Naive thymus-derived CD4-positive, alpha-beta T cell (primary cell): ENCODE measurements at places on chromosomes 12 and 14. TPM values are rescaled to one million over a fixed set of nuclear protein-coding genes. Genes with fewer than 3 reads are reported as not detected.

GRCh38 chr12:47359310-47360092 is 279.7 kb upstream of the AMIGO2 start:
- H3K27ac ChIP-seq: peak overlapping the region; percentile 80
- no peak overlapping the region for H3K4me3 ChIP-seq
- H3K27me3 ChIP-seq: no peaks in the 10 kb centered on the region
- no peak for DNase-seq
- no peaks in the 10 kb centered on the region for H3K36me3 ChIP-seq
- H3K4me1 ChIP-seq: peaks cover 61% of the 10 kb centered on the region

DNA sequence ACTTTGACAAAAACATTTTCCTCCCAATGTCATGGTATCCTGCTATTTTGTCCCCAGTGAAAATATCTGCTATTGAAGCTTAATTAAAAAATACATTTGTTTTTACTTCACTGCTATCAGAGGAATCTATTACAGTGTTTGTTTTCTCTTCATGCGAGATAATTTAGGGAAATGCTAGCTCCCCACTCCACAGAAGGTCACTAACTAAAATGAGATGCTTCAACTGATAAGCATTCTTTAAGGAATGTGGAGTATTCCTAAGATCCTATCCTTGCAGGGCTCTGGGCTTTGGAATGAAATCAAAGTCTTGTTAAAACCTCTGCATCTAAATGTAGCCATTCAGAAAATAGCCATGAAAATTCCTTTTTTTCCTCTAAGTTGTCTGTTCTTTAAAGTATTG is 39.5 kb downstream of the PAX9 start:
- no peak overlapping the region for H3K4me3 ChIP-seq
- no peaks in the 10 kb centered on the region for H3K36me3 ChIP-seq
- no peak for DNase-seq

- H3K27ac ChIP-seq: no peak overlapping the region
- no peaks in the 10 kb centered on the region for H3K27me3 ChIP-seq
- no peak for DNase-seq
- H3K36me3 ChIP-seq: no peaks in the 10 kb centered on the region
Observed at GRCh38 chr12:90295858-90296257, 587.2 kb upstream of the ATP2B1 start.

GRCh38 chr14:99280852-99281251 is 8.9 kb upstream of the BCL11B start:
- no peaks in the 10 kb centered on the region for H3K36me3 ChIP-seq
- H3K27me3 ChIP-seq: no peaks in the 10 kb centered on the region
- DNase-seq: no peak
- H3K4me3 ChIP-seq: no peak overlapping the region
- H3K4me1 ChIP-seq: peaks cover 15% of the 10 kb centered on the region
- no peak overlapping the region for H3K27ac ChIP-seq

DNA sequence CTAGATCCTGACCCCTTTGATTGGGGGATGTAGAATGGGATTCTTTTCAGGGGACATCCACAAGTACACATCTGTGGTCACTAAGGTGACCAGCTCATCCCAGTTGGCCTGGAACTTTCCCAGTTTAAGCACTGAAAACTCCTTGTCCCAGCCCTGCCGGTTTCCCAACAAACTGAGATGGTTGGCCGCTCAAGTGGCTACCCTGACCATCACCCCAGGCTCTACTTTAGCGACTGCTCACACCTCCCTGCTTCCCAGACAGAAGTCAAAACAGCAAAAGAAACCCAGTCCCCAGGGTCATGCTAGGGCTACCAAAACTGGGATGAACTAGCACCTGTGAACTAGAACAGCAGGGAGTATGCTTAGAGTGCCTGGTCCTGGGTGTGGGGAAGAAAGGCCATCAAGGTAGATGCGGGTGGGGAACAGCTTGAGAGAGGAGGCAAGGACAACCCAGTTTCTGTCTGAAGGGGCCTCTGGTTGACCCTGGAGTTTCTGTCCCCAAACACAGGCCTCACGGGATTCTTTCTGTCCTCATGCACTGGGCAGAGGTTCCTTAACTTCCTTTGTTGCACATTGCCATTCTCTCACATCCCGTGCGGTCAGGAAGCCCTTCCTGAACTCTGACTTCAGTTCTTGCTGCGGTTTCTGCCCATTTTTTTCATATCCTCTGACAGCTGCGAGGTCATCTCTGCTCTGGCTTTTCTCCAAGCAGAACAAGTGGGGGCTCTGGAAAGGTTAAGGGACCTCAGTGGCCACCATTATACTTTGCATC is 1.6 kb downstream of the LTB4R start:
- H3K27me3 ChIP-seq: no peaks in the 10 kb centered on the region
- no peak for DNase-seq
- peak overlapping the region; percentile 76 for H3K27ac ChIP-seq
- peaks cover 63% of the 10 kb centered on the region for H3K4me1 ChIP-seq

DNA sequence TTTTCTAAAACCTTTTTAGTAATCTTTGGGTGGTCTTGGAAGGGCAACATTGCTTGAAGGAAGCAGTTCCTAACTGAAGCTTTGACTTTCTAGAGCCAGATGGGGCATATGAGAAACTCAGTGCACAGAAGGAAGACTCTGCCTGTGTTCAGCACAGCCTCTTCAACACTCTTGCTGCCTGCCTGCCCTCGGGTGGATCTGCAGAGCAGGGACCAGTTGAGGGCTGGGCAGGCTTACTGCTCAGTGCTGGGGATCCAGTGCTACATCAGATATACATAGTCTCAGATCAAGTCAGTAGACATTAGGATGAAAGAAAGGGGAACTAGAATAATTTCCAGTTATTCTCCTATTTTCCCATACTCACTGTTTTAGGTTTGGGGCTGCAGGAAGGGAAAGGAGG is 29.5 kb upstream of the TMX1 start:
- H3K36me3 ChIP-seq: no peaks in the 10 kb centered on the region
- H3K27ac ChIP-seq: no peak overlapping the region
- no peak overlapping the region for H3K4me3 ChIP-seq
- H3K4me1 ChIP-seq: no peaks in the 10 kb centered on the region
- no peaks in the 10 kb centered on the region for H3K27me3 ChIP-seq

GRCh38 chr14:36055681-36056225 is 120.8 kb downstream of the PTCSC3 start:
- DNase-seq: no peak
- H3K36me3 ChIP-seq: no peaks in the 10 kb centered on the region
- H3K27ac ChIP-seq: no peak overlapping the region
- H3K4me3 ChIP-seq: no peak overlapping the region

- H3K27ac ChIP-seq: no peak overlapping the region
- DNase-seq: no peak
- H3K27me3 ChIP-seq: no peaks in the 10 kb centered on the region
Observed at GRCh38 chr14:75645056-75645455, 15.6 kb downstream of the ERG28 start.

DNA sequence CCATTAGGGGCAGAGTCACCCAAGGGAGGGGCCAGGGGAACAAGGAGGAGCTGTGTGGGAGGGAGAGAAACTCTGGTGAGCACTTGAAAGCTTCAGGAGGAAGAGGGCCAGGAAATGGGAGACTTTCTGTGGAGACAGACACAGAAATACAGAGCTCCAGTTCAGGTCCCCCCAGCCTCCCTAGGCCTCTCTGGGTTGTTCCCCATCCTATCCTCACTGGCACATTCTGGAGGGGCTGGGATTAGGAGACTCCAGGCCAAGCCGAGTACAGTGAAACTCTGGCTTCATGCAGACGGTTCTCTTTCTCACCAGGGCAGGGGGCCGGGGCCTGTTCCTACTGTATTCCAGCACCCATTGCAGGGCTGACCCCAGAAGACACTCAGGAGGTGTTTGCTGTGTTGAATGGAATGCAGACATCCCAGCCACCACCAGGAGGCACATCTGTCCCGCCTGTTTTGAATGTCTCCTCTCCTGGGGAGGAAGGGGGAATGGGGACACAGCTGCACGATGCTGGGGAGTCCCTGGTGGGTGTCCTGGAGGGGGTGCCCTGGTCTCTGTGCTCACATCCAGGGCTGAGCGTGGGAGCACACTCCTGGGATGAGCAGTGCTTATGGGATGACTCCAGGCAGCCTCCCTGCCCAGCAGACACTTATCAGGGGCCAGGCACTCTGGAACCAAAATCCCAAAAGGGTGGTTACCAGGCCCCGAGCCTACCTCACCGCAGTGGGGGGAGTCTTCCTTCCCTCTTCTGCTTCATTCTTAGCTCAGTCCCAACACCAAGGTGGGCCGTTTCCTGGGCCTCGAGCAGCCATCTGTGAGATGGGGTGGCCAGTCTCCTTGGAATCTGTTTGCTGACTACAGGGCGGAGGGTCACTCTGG is 5.5 kb upstream of the KRT84 start:
- no peak overlapping the region for H3K27ac ChIP-seq
- no peak overlapping the region for H3K4me3 ChIP-seq
- no peak for DNase-seq
- H3K4me1 ChIP-seq: no peaks in the 10 kb centered on the region

GRCh38 chr12:62158461-62159360 is 101.5 kb upstream of the USP15 start:
- H3K4me1 ChIP-seq: no peaks in the 10 kb centered on the region
- DNase-seq: peak; percentile 67
- no peak overlapping the region for H3K27ac ChIP-seq
- no peak overlapping the region for H3K4me3 ChIP-seq
- H3K27me3 ChIP-seq: no peaks in the 10 kb centered on the region

GRCh38 chr12:102694903-102695302 is 214.5 kb upstream of the IGF1 start:
- H3K27me3 ChIP-seq: no peaks in the 10 kb centered on the region
- no peak for DNase-seq
- no peak overlapping the region for H3K27ac ChIP-seq
- H3K4me3 ChIP-seq: no peak overlapping the region

- no peak for DNase-seq
- H3K4me1 ChIP-seq: no peaks in the 10 kb centered on the region
- no peaks in the 10 kb centered on the region for H3K27me3 ChIP-seq
- no peak overlapping the region for H3K4me3 ChIP-seq
- H3K27ac ChIP-seq: no peak overlapping the region
- no peaks in the 10 kb centered on the region for H3K36me3 ChIP-seq
Observed at GRCh38 chr14:50676814-50677516, 8.9 kb upstream of the SAV1 start.

GRCh38 chr14:76894308-76894707 is 68.1 kb downstream of the LRRC74A start:
- no peak overlapping the region for H3K4me3 ChIP-seq
- DNase-seq: no peak
- no peaks in the 10 kb centered on the region for H3K4me1 ChIP-seq
- H3K27ac ChIP-seq: no peak overlapping the region

DNA sequence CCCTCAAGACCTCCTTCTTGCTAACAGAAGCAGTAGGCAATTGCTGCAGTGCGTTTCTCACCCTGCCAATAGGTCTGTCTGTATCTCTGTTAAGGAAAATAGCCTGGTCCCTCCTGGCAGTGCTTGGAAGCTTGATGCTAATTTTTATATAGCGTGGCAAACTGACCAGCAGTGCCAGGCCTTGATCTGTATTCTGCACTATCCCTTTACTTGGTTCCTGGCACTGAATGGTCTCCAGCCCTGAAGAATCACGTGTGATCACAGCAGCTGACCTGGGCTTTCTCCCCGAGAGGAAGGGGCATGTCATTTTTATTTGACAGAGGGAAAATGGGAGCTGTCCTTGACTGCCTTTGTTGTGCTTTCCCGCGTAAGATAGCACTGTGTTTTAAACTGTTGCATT is 48.7 kb upstream of the TRAF3 start:
- H3K4me1 ChIP-seq: no peaks in the 10 kb centered on the region
- H3K27ac ChIP-seq: no peak overlapping the region
- no peak overlapping the region for H3K4me3 ChIP-seq
- peaks cover 59% of the 10 kb centered on the region for H3K36me3 ChIP-seq
- DNase-seq: no peak
- H3K27me3 ChIP-seq: no peaks in the 10 kb centered on the region

GRCh38 chr12:29012673-29013072 is 136.4 kb upstream of the FAR2 start:
- DNase-seq: no peak
- no peaks in the 10 kb centered on the region for H3K27me3 ChIP-seq
- no peak overlapping the region for H3K4me3 ChIP-seq
- no peaks in the 10 kb centered on the region for H3K36me3 ChIP-seq
- H3K4me1 ChIP-seq: no peaks in the 10 kb centered on the region

GRCh38 chr12:123421314-123421713 is 15.2 kb downstream of the RILPL2 start:
- H3K27me3 ChIP-seq: no peaks in the 10 kb centered on the region
- no peak for DNase-seq
- no peaks in the 10 kb centered on the region for H3K4me1 ChIP-seq
- peaks cover 25% of the 10 kb centered on the region for H3K36me3 ChIP-seq
- H3K4me3 ChIP-seq: no peak overlapping the region

DNA sequence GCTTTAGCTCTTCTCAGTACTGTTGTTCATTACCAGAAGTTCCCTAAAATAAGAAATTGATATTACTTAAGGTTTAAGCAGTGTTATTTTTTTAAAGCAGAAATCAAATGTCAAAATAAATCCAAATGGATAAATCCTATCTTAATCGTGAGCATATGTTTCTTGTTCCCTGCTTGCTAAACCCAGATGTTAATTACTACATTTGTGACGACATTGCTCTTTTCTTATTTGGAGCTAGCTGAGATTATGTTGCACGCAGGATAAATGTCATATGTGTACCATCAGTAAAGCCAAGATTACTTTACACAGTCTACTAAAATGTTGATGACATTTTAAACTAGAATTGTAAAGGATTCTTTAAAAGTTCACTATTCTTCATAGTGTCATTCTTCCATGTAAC is 157.5 kb downstream of the PLCZ1 start:
- no peak overlapping the region for H3K27ac ChIP-seq
- DNase-seq: no peak
- H3K27me3 ChIP-seq: no peaks in the 10 kb centered on the region
- no peaks in the 10 kb centered on the region for H3K4me1 ChIP-seq

The HOTAIR gene
- not detected for total RNA-seq

The CMTM5 gene
- not detected for total RNA-seq

The RNASE1 gene
- total RNA-seq: 1.8 TPM

The PPP1R1A gene
- not detected for total RNA-seq

The LUM gene
- not detected for total RNA-seq

The COX6A1 gene
- 163 TPM for total RNA-seq

The NINJ2 gene
- 2.1 TPM for total RNA-seq

The RERGL gene
- total RNA-seq: not detected

The AQP6 gene
- total RNA-seq: not detected

The SPIC gene
- total RNA-seq: not detected
